ENCODE measurements at places on chromosomes 1 and 21.

GRCh38 chr1:234108921-234109320 lies 204.4 kb downstream of the SLC35F3 start:
- DNase-seq = no peak

DNA sequence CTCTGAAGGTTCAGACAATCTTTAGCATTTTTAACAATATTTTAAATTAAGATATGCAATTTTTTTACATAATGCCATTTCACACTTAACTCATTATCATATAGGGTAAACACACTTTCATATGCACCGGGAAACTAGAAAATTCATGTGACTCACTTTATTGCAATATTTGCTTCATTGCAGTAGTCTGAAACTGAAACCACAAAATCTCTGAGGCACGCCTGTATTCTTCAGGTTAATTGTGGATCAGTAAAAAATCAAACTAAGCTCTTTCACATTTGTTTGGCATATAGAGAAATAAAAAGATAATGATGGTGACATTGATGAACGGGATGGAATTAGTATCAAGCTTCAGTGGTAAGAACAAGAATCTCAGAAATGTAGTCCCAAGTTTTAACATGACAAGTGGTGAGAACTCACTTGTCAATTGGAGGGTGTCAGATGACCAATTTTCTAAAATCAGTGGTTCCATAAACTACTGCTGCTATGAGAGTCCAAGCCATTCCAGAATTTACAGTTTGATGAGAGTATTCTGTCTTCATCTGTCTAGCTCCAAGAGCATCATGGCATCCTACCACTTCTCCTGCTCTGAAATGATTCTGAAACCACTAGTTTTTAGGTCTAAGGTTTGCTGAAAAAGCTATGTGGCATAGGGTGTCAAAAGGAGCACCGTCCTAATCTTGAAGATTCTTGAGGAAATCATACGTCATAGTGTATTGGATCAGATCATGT lies 281.0 kb downstream of the PTPRC start:
- DNase-seq = no peak

GRCh38 chr1:220341126-220341525 lies 68.9 kb upstream of the RAB3GAP2 start:
- DNase-seq = peak; percentile 55

DNA sequence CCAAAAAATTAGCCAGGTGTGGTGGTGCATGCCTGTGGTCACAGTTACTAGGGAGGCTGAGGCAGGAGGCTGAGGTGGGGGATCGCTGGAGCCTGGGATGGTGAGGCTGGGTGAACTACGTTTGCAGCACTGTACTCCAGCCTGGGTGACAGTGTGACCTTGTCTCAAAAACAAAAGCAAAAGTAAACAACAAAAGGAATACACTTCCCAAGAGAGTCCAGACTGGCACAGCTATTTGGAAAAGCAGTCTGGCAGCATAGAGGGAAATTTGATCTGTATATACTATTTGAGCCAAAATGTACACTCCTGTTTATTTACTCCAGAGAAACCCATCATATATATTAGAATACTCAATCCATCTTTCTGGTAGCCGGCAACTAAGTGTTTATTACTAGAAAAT lies 107.0 kb upstream of the HMCN1 start:
- DNase-seq = no peak

DNA sequence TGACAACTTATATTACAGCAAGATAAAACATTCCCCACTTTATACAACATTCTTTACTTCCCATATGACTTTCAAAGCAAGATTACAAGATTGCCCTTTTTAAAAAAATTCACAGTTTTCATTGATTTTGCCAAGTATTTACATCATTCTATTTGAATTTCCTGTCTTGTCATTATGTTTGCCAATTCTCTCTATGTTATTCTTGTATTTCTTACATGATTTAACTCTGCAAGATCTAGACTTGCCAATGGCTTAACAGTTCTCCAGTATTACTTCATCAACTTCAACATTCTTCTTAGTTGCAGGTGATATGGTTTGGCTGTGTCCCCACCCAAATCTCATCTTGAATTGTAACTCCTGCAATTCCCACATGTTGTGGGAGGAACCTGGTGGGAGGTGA lies 31.6 kb downstream of the FMO4 start:
- DNase-seq = peak; percentile 3

GRCh38 chr1:121471523-121471922 lies 286.7 kb downstream of the SRGAP2C start:
- DNase-seq = no peak

DNA sequence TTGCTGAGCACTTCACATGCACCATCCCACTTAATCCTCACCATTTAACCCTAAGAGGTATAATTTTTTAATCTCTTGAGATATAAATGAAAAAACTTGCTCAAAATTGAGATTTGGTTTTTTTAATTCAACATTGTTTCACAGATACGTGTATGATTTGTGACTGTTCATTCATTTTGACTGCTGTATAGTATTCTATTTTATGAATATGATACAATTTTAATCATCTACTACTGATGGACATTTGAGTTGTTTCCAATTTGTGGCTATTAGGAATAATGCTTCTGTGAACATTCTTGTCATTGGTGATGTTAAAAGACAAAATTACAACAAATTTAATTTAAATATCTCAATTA lies 617 bp upstream of the ZMYM6 start:
- no peak for DNase-seq

- no peak for DNase-seq
These were observed 12.1 kb downstream of the TRAPPC10 start for GRCh38 chr21:44024257-44024656.

DNA sequence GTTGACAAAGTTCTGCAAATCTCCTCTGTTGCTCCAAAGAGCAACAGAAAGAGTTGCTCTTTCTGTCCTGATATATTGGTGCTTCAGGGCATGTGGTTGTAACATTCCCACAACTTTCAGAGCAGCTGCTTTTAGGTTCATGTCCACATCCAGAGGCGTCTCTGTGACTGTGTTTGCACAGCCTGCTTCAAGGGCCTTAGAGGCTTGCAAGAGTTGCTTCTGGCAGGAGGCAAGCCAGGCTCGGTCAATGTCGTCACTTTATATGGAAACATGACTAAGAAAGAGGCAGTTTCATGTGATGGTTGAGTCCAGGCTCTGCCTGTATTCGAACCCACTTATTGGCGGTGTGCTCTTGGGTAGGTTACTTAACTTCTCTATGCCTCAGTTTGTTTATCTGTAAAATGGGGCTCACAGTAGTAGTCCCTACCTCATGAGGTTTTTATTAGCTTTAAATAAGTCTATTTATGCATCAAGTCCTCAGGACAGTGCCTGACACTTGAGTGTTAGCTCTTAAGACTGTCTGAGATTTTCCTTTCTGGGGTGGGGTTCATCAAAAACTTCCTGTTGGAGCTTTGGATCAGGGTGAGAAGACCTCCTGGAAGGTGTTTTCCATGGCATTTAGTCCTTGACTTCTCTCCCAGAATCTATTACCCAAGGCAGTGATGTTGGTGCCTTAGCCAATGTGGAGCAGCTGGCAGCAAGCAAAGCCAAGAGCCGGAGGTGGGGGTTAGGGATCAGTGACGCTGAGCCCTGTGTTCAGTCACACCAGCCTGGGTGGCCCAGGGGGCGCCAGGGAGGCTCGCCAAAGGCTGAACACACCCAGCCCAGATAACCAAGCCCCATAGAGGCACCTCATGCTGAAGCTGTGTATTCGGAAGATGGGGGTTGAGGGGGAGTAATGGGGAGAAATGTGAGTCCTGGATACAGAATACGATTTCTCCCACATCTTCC lies 18.9 kb downstream of the LHX4 start:
- DNase-seq = no peak

- no peak for DNase-seq
These were observed 102.1 kb upstream of the NBPF4 start for GRCh38 chr1:108345776-108346531.

DNA sequence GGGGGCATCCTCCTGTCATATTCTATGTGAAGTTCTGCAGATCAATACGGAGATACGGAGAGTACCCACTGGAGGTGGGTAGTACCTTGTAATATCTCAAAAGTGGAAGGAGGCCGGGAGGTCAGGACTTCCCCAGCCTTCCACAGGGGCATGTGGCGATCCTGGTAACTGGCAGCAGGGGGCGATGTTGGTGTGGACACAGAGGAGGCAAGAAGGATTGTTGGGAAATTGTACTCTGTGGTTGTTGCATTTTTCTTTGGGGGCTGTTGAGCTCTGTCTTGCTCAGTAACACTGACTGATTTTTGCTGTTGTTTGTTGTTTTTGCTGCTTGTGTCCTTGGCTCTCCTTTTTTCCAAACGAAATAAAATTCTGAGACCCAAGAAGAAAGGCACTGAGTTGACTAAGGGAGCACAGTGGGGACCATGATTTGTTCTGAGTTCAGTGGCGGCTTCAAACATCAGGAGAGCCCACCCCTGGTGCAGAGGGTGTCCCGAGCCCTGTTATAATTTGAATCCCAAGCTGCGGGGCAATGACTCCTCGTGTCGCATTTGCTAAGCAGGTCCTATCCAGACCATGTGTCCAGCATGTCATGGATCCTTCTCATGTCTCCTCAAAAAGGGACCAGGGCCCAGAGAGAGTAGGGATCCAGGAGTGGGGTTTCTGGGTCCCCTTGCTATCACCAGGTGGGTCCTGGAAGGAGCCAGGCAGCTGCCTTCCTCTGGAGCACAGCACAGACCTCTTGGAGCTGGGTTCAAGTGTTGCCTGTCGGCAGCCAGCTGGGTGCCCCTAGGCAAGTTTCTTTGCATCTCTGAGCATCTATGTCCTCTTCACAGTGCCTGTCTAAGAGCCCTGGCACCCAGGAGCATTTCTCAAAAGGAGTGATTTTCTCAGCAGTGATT lies 22.8 kb downstream of the LHX4 start:
- no peak for DNase-seq

DNA sequence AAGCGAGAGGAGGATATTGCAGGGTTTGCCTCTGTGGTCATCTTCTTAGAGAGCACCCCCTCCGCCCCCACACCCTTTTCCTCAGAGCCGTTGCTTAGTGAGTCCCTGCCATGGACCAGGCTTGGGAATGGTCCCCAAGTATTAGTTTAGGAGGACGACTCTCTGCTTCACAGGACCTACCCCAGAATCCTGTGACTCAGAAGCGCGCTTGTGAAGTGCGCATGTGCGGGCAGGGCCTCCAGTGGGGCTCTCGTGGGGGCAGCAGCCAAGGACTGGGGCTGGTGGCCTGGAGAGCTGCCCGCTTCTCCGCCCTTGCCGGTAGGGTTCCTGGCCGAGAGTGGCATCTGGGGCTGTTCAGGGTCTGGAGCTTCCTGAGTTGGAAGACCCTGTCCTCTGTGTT lies 37.3 kb upstream of the HMGN1 start:
- DNase-seq = peak; percentile 14

DNA sequence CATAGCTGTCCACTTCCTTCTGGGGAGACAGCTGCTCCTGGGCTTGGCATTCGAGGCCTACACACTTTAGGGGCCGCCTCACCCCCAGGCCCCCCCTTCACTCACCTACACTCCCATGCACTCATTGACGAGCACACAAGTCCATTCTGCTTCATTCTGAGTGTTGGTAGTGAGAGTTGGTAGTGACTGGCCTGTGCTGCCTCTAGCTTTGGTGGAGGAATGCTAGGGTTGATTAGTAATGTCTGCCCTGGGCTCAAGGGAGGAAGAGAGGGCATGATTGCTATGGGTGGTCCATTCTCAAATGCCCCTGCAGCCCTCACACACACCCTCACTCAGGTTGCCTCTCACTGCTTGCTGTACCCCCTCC lies 30.4 kb downstream of the TRIM11 start:
- no peak for DNase-seq

DNA sequence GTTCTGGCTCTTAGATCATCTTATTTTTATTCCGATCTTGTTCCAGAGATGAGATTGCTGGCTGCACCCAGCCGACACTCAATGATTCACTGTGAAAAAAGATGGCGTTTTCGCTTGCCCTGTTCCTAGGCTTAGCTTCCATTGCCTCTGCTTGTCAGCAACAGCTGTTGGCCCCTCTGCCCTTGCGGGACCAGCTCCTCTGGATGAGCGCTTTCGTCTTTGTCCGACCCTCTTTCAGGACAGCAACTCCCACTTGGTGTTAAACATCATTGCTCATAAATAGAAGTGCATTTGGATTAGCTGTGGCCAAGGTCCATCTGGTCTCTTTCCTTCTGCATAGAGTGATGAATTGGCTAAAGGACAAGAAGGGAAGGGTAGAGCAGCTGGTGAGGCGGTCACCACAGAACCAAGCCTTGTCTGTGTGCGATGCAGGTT lies 43.5 kb upstream of the SCCPDH start:
- peak; percentile 61 for DNase-seq

DNA sequence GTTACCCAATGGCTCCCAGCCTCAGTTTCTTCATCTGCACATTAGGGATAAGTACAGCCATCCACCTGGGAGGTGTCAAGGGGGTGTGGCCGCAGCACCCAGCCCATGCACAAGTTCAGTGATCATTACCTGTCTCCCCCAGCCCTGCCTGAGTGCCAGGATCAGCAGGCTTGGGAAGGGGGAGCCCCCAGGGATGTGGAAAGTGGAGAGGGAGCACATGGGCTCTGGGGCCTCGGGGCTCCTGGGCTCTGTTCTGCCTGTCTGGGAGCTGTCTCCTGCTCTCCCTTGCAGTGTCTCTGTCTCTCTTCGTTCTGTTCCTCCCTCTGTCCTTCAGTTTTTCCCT lies 10.8 kb upstream of the PADI1 start:
- no peak for DNase-seq

GRCh38 chr1:172515927-172516326 lies 17.0 kb upstream of the SUCO start:
- DNase-seq = no peak

GRCh38 chr1:235225299-235225698 lies 64.2 kb upstream of the RBM34 start:
- no peak for DNase-seq

GRCh38 chr21:38487901-38488639 lies 10.2 kb downstream of the ERG start:
- no peak for DNase-seq

- DNase-seq = no peak
These were observed 485 bp downstream of the EFNA1 start for GRCh38 chr1:155127967-155128754.

DNA sequence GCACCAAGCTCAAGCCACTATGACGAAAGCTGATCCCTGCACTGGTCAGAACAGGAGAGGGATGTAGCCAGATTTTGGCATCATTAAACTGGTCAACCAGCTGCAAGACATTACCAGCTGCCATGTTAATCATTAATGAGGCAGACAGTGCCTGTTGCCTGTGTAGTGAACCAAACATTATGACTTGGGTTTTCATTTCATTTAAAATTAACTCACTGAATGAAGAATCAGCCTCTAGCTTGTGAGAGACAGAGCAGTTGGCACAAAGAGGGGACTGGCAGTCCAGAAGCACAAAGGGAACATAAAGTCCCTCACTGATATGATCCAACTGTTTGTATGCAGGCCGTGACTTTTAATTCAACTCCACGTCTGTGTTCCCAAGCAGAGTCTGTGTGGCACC lies 318.9 kb downstream of the SEC16B start:
- no peak for DNase-seq

DNA sequence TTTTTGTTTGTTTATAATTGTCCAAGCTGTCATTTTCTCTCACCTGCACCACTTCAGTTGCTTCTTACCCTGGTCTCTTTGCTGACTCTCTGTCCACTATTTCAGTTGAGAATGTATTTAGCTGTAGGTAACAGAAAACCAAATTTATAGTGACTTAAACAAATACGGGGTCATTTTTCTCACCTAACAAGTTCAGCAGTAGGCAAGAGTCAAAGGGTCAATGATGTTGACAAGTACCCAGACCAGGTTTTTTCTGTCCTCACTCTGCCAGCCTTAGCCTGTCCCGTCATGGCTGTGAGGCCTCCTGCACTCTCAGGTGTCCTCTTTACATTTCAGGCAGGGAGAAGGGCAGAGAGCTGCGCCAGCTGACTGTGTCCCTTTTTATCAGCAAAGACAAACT lies 11.8 kb downstream of the RIIAD1 start:
- no peak for DNase-seq

GRCh38 chr1:176754676-176755075 lies 291.7 kb downstream of the PAPPA2 start:
- no peak for DNase-seq
